ENCODE measurements at places on chromosomes 7 and 10. TPM values are rescaled to one million over a fixed set of nuclear protein-coding genes. Genes with fewer than 3 reads are reported as not detected.

PLAC9 gene
- total RNA-seq: not detected

GRCh38 chr7:83036721-83037380, 125.8 kb downstream of the PCLO start:
- no peaks in the 10 kb centered on the region for H3K36me3 ChIP-seq
- no peaks in the 10 kb centered on the region for H3K4me1 ChIP-seq
- no peaks in the 10 kb centered on the region for H3K27me3 ChIP-seq
- no peak overlapping the region for H3K4me3 ChIP-seq
- DNase-seq: no peak
- H3K27ac ChIP-seq: no peak overlapping the region

DNA sequence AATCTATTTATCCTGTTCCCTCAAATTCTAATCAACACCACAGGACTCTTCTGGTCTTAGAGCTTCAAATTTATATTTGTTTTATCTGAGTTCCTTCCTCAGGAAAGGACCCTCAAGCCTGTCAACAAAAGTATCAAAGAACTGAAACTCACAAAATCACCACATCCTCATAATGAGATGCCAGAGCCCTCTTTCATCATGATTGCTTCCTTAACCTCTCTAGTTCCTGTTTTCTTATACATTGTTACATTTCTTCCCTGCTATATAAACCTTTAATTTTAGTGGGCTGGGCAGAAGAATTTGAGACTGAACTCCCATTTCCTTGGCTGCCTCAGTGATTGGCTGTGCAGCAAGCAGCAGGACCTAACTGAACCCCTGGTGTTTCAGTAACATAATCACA, 189.7 kb downstream of the ZNF248 start:
- H3K27ac ChIP-seq: no peak overlapping the region
- H3K4me3 ChIP-seq: no peak overlapping the region
- no peaks in the 10 kb centered on the region for H3K4me1 ChIP-seq
- no peaks in the 10 kb centered on the region for H3K36me3 ChIP-seq
- no peak for DNase-seq

- DNase-seq: no peak
- no peak overlapping the region for H3K27ac ChIP-seq
- H3K4me3 ChIP-seq: no peak overlapping the region
- H3K27me3 ChIP-seq: no peaks in the 10 kb centered on the region
- H3K36me3 ChIP-seq: peaks cover 8% of the 10 kb centered on the region
These were observed 37.0 kb downstream of the RPA3 start for GRCh38 chr7:7681191-7681935.

MMD2 gene
- total RNA-seq: not detected

- no peak overlapping the region for H3K27ac ChIP-seq
- no peak overlapping the region for H3K4me3 ChIP-seq
- H3K4me1 ChIP-seq: no peaks in the 10 kb centered on the region
- H3K27me3 ChIP-seq: no peaks in the 10 kb centered on the region
- peaks cover 14% of the 10 kb centered on the region for H3K36me3 ChIP-seq
- DNase-seq: no peak
These were observed 213.1 kb downstream of the TPK1 start for GRCh38 chr7:144622745-144623144.

FEZF1 gene
- total RNA-seq: not detected

DNA sequence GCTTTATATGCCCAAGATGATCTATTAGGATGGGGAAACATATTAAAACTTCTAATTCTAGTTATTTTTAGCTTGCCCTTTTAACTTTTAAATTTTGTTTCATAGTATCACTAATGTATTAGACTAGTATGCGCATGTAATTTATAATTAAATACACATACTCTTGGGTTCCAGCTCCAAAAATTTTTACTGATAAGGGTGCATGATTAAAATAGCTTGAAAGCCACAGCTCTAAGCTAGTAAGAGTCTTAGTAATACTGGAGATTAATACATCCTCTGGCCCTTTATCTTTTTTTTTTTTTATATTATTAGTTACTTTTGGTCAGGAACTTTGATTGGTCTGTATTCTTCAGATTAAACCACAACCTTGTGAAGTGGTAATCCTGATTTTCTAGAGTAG, 53.6 kb downstream of the ATXN7L1 start:
- H3K27ac ChIP-seq: no peak overlapping the region
- peaks cover 4% of the 10 kb centered on the region for H3K36me3 ChIP-seq
- DNase-seq: no peak
- peaks cover 5% of the 10 kb centered on the region for H3K4me1 ChIP-seq

- DNase-seq: no peak
- H3K27me3 ChIP-seq: peaks cover 13% of the 10 kb centered on the region
- H3K4me1 ChIP-seq: no peaks in the 10 kb centered on the region
- no peak overlapping the region for H3K27ac ChIP-seq
- no peaks in the 10 kb centered on the region for H3K36me3 ChIP-seq
These were observed 18.7 kb upstream of the ACHE start for GRCh38 chr7:100914208-100914878.

DNA sequence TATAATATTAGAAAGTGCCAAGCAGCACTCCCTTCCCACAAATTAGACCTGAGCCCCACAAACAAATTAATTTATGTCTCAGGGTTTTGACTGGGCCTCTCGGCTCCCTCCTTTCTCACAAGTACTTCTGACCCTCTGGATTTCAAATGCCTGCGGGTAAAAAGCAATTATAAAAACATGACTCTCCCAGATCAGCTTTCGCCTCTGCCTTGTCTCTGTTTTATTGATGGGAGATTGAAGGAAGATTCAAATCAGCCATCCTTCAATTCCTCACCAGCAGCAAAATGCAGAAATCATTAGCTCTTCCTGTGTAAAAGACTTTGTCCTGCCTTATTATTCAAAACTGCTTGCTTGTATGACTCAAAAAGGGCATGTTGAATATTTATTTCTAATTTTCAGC, 453.7 kb upstream of the MKI67 start:
- H3K27me3 ChIP-seq: peaks cover 8% of the 10 kb centered on the region
- H3K4me1 ChIP-seq: no peaks in the 10 kb centered on the region
- H3K4me3 ChIP-seq: no peak overlapping the region
- no peak overlapping the region for H3K27ac ChIP-seq
- DNase-seq: no peak

TFAM gene
- 56.8 TPM for total RNA-seq

GRCh38 chr10:47301833-47302232, 1.8 kb downstream of the GDF10 start:
- peaks cover 6% of the 10 kb centered on the region for H3K4me1 ChIP-seq
- peaks cover 2% of the 10 kb centered on the region for H3K36me3 ChIP-seq
- DNase-seq: no peak
- no peak overlapping the region for H3K4me3 ChIP-seq
- H3K27ac ChIP-seq: no peak overlapping the region
- peaks cover 41% of the 10 kb centered on the region for H3K27me3 ChIP-seq

DNA sequence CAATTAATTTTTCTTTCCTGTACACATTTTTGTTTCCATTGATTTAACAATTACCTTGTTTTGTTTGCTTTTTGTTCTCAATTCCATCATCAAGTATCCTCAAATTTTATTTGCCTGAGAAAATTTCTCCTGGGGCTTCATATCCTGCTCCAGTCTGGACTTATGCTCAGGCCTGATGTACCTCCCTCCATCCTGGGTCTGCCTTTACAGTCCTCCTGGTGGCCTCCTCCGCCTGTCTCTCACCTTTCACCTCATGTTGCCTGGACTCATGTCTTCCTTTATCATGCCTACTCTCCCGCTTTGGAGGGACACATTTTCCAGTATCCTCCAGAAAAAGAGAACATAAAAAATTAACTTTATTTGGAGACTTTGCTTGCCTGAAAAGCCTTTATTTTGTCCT, 12.1 kb upstream of the TAS2R60 start:
- H3K4me1 ChIP-seq: peaks cover 8% of the 10 kb centered on the region
- no peak overlapping the region for H3K4me3 ChIP-seq
- no peak for DNase-seq

DNA sequence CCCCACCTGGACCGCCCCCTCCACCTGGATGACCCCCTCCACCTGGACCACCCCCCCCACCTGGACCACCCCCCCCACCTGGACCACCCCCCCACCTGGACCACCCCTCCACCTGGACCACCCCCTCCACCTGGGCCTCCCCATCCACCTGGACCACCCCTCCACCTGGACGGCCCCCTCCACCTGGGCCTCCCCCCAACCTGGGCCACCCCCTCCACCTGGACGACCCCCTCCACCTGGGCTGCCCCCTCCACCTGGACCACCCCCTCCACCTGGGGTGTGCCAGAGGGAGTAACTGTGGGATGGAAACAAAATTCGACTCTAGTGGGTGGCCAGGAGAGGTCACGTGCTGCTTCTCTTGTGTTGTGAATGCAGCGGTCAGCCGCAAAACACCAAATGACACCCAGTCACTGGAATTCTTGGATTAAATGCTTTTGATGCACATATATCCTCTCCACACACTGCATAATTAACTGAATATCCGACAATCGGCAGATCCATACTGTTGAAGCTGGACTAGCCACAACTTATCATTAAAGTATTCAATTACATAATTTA, 316.7 kb downstream of the PTPRN2 start:
- no peaks in the 10 kb centered on the region for H3K27me3 ChIP-seq
- no peak overlapping the region for H3K4me3 ChIP-seq
- no peaks in the 10 kb centered on the region for H3K36me3 ChIP-seq
- no peaks in the 10 kb centered on the region for H3K4me1 ChIP-seq
- H3K27ac ChIP-seq: no peak overlapping the region

SOSTDC1 gene
- not detected for total RNA-seq
